Keratinocyte (primary cell): ENCODE measurements at places on chromosomes 16 and 17. TPM values are rescaled to one million over a fixed set of nuclear protein-coding genes. Genes with fewer than 3 reads are reported as not detected.
A peak's percentile ranks its signal among the peaks of the same experiment; 100 is the strongest.

- no peak for DNase-seq
These were observed 190.3 kb downstream of the CPPED1 start for GRCh38 chr16:12613131-12613991.

DNA sequence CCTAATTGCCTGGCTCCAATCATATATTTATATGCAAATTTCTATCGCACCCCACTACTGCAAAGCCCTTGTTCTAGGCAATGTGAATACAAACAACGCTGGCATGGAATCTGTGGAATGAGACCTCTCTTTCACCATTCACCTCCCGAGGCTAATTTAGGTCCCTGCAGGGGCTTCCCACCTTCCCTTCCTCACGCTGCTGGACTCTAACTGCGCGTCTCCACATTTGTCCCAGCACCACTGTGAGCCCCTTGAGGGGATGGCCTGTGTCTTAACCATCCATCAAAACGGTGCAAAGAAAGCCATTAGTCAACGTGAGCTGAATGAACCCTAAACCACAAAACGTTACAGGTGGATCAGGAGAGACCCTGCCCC, 1.6 kb downstream of the TMEM114 start:
- DNase-seq, result no peak

- peak; percentile 79 for DNase-seq
These were observed 1.2 kb downstream of the DUSP14 start for GRCh38 chr17:37490638-37491614.

DNA sequence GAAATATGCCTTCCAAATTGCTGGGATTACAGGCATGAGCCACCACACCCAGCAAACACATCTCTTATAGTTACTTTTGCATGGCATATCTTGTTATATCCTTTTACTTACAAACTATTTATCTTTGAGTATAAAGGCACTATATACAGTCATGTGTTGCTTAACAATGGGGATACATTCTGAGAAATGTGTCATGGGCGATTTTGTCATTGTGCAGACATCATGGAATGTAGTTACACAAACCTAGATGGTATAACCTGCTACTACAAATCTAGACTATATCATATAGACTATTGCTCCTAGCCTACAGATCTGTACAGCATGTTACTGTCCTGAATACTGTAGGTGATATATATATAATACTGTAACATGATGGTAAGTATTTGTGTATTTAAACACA, 43.6 kb downstream of the BCL7C start:
- no peak for DNase-seq

DNA sequence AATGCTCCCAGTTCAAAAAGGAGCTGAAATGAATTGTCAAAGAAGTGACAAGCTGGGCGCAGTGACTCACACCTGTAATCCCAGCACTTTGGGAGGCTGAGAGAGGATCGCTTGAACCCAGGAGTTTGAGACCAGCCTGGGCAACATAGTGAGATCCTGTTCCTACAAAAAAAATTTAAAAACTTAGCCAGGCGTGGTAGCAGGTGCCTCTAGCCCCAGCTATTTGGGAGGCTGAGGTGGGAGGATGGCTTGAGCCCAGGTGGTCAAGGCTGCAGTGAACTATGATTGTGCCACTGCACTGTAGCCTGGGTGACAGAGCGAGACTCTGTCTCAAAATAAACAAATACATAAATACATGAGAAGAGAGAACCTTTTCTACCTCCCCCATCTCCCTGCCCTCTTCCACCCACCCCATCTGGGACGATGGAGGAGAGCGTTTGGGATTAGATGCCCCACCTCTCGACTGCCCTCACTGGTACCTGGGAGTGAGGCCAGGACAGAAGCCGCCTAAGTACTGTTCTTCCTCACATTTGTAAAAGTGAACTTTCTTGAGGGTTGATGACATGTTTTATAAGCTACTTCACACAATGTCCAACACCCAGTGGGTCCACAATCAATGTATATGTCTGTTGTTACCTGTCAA, 2.4 kb downstream of the IL4R start:
- no peak for DNase-seq

DNA sequence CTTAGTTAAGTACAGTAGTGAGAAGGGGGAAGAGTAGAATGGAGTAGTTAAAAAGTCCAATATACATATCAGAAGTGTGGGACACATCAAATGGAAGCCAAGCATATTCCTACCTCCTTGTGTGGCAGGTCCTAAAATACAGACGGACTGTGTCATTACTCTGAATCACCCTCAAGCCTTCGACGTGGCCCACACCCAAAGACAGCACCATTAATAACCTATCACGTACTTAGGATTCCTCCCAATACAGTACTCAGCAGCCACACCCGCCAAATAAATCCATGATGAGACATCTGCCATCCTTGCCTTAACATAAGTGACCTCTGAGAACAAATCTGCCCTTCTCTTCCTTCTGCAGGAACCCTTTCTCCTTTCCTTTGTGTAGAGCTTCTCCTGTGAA, 38.9 kb downstream of the UBE2G1 start:
- DNase-seq, result peak; percentile 86

- DNase-seq, result no peak
These were observed 2.0 kb downstream of the CACNA1G start for GRCh38 chr17:50562242-50563091.

GRCh38 chr17:11336290-11336689, 95.3 kb downstream of the SHISA6 start:
- DNase-seq, result no peak

- DNase-seq, result no peak
These were observed 129 bp downstream of the IRX5 start for GRCh38 chr16:54930869-54931119.

DNA sequence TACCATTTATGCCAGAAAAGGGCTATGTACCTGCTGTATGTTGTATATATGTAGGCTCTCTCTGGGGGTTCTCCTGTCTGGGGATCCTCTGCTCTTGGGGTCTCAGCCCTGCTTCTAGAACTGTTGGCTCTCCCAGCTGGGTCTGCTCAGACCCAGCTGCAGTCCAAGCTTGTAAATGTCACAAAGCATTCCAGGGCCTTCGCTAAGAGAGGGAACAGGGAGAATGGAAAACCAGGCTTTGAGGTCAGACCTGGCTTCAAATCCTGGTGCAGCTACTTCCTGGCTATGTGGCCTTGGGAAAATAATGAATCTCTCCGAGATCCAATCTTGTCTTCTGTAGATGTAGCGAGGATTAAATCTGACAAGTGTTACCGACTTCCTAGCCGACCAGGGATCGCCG, 44.0 kb downstream of the NLRP1 start:
- no peak for DNase-seq

- no peak for DNase-seq
These were observed 61.8 kb downstream of the BAIAP2 start for GRCh38 chr17:81096741-81097133.

DNA sequence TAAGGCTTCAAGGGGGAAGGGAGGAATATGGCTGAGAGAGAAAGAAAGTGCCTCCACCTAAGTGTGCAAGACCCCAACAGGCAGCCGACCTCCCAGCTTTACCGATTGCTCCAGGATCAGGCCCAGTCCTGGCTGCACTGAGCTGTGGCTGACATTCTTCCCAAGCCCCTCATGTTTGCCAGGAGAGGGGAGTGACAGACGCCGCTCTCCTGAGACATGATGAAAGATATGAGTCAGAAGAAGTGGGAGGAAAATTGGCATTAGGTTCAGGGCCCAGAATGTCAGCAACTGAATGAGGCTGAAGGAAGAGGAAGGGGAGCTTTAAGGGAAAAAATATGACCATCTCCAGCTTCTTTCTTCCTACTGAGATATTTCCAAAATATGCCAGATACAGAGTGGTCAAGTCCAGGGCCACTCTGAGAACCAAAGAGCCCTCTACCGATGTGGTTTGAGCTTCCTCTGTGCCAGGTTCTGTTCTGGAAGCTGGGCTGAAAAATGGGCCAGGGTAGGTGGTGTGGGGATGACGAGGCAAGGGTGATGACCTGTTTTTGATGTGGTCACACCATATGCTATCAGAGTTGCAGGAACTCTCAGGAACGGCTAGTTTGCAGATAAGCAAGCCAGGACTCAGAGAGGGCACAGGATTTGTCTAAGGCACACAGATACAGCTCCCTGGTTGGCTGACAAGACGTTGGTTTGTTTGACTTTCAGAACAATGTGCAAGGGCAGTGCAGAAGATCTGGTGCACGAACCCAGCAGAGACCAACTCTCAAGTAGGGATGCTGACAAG, 176.7 kb downstream of the SOX9 start:
- no peak for DNase-seq

DNA sequence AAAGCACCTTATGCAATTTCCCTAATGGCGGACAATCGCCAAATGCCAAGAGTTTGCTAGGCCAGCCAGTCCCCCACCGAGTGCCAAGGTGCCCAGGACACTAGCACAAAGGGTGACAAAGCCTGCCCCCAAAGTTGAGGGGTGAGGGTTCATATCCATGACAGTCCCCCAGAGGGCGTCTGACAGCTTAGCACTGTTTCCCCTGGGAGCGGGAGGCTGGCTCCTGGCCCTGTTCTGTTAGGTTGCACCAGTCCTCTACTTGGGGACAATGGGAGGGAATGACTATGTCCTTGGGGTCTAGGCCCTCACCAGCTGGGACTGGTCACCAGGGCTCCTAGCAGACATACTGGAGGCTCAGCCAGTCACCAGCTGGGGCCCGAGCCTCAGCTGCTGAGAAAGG, 66.9 kb downstream of the MYO18A start:
- no peak for DNase-seq

- DNase-seq, result no peak
These were observed 7.7 kb downstream of the IRX6 start for GRCh38 chr16:55331648-55332185.

The HIGD1B gene
- polyA plus RNA-seq, result not detected in 3 replicates

The GPR142 gene
- not detected in 3 replicates for polyA plus RNA-seq

The TBX21 gene
- polyA plus RNA-seq, result not detected in 3 replicates

The GDPD3 gene
- 0.68 to 1.8 TPM (median 1.1 TPM) in 3 replicates for polyA plus RNA-seq
